Effector memory CD4-positive, alpha-beta T cell (primary cell): ENCODE measurements at places on chromosomes 3 and 15.

DNA sequence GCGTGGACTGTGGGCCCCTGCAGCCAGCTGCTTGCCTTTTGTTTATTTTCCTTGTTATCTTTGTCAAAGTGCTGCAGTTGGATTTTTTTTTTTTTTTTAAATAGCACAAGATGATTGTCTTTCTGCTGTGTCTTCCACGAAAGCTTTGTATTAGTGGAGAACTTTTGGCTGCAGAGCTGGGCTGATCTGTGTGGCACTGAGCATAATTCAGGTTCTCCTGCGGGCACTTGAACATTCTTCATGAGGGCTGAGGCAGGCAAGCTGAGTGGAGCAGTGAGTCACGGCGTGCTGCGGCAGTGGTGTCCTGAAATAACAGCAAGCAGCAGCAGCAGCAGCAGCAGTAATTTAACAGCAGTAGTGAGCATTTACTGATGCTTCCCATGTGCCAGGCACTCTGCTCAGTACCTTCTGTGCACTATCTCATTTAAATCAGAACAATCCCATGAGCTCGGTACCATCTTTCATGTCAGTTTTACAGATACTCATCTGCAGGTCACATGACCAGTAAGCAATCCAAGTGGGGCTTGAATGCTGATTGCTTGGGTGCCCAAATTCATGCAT is 45.8 kb downstream of the MITF start:
- no peak for DNase-seq
- no peaks in the 10 kb centered on the region for H3K4me1 ChIP-seq
- no peaks in the 10 kb centered on the region for H3K36me3 ChIP-seq
- no peaks in the 10 kb centered on the region for H3K27me3 ChIP-seq
- no peak overlapping the region for H3K4me3 ChIP-seq
- H3K27ac ChIP-seq: no peak overlapping the region

DNA sequence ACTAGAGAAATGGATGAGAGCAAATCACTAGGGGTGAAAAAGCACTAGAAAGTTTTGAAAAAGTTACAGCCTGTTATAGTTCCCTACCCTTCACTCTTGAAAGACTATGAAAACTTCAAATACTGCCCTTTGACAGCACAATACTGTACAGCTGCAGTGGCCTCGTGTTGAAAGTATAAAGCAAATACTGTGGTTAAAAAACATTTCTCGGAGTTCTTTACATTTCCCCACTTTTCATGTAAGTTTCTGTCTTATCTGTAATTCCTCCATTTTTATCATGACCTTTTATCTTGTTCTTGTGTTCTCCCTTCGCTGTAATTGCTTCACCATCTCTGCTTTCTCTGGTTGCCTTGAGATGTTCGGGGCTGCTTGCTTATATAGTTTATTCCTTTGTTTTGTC is 423.8 kb upstream of the CFAP20DC start:
- H3K27ac ChIP-seq: no peak overlapping the region
- no peaks in the 10 kb centered on the region for H3K36me3 ChIP-seq
- no peaks in the 10 kb centered on the region for H3K4me1 ChIP-seq
- no peak for DNase-seq

DNA sequence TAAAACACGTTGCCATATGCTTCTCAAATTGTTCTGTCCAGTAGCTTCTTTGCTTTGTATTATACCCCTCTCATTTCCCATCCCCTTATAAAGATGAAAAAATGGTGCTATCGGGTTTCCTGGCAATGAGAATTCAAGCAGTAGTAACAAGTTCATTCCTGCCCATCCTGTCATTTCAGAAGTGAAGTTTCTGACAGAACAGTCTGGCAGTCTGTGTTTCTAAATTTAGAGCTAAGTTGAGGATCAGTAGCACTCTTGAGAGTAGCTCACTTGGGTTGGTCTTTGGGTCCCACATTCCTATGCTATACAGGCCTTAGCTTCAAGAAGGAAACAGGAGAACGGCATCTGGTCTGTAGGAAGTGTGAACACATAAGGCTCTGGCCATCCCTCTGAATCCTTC is 134.6 kb downstream of the GHSR start:
- no peak overlapping the region for H3K27ac ChIP-seq
- peaks cover 14% of the 10 kb centered on the region for H3K36me3 ChIP-seq
- H3K4me3 ChIP-seq: no peak overlapping the region
- no peaks in the 10 kb centered on the region for H3K4me1 ChIP-seq
- no peak for DNase-seq

DNA sequence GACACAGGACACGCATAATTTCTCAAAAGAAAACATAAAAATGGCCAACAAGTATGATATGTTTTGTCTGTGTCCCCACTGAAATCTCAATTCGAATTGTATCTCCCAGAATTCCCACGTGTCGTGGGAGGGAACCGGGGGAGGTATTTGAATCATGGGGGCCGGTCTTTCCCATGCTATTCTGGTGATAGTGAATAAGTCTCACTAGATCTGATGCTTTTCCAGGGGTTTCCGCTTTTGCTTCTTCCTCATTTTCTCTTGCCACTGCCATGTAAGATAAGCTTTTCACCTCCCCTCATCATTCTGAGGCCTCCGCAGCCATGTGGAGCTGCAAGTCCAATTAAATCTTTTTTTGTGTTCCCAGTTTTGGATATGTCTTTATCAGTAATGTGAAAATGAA is 12.1 kb upstream of the POU1F1 start:
- no peak overlapping the region for H3K4me3 ChIP-seq
- H3K27ac ChIP-seq: no peak overlapping the region

- H3K4me3 ChIP-seq: no peak overlapping the region
- no peaks in the 10 kb centered on the region for H3K36me3 ChIP-seq
- no peaks in the 10 kb centered on the region for H3K4me1 ChIP-seq
Measured at GRCh38 chr15:82021992-82022391, 23.8 kb downstream of the MEX3B start.
